ENCODE measurements at places on chromosomes 12 and 14.

GRCh38 chr14:20631023-20631879 is 10.2 kb downstream of the OR6S1 start:
- no peak for DNase-seq

DNA sequence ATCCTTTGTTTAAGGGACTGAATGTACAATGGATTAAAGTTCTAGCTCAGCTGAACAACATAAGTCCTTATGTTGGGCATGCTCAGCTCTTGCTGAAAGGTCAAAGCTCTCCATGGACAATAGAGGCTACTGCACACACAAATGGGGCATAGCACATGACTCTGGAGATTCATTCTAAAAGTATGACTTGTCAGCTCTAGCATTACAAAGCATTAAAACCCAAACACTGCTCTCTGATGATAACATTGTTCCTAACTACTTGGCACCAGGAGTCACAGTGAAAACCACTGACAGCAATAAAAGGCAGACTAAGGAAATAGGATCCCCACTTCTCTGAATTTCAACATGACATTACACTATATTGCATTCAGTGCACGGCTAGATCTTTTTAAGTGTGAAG is 21.9 kb upstream of the FSCB start:
- no peak for DNase-seq

GRCh38 chr12:124617615-124618014 is 50.2 kb upstream of the NCOR2 start:
- no peak for DNase-seq

DNA sequence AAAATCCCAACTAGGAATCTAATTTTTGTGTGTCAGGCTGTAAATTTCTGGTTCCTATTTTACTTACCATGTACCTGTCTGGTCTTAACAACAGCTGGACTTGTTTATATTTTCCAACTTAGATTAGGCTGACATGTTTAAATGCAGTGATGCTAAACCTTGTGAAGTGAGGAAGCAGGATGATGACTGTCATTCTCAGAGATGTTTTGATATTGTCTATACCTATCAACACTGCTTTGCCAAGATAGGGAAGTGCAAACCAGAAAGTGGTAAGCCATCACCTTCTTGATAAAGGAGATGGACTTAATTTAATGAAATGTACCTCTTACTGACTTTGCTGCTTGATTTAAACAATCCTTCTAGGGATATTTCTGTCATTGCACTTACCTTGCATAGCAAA is 2.1 kb downstream of the BICD1 start:
- no peak for DNase-seq

DNA sequence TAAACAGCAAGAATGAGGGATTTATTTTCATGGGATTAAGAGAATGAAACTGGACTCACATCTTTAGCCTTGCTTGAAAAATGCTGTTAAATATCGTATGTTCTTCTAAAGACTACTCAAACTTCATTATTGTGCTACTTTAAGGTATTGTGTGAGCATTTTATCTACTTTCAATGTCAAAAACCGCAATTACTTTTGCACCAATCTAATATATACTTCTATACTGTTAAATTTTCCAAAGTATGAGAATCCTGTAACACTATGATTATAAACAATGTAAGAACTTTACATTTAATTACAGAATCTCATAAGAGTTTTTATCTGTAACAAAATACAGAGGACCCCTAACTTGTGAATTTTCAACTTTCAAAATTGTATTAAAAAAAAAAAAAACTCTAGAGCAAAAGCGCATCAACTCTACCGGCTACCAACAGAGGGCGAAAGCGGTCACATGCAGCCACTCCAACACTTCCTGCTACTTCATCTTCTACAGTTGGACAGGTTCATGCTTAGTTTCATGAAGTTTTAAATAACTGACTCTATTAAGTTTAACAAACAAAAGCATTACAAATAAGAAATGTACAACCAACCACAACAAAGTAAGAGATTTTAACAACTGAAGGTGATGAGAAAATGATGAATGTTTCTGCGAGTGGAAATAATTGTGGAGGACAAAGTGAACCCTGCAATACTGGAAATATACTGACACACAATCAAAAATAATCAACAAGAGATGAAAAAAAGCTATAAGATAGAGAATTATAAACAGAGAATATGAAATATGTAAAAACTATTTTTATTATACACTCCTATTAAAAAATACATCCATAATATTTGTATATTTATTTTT is 210.9 kb downstream of the MED13L start:
- DNase-seq = no peak

DNA sequence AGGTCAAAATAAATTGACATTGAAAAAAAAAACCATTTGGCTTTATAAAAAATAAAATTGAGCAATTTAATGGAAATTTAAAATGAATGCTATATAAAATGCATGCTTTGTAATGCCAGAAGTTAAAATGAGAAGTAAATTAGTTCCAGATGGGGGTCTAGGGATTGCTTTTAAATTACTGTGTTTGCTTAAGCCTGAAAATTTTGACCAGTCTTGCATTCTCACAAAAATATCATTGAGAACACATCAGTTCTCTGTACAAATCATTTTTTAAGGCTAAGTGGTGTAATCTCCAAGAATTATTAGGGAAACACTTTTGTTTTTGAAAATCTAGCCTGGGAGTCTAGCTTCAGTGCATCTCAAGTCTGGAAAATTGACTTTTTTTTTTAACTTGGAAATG is 90.7 kb downstream of the RERG start:
- DNase-seq = no peak

DNA sequence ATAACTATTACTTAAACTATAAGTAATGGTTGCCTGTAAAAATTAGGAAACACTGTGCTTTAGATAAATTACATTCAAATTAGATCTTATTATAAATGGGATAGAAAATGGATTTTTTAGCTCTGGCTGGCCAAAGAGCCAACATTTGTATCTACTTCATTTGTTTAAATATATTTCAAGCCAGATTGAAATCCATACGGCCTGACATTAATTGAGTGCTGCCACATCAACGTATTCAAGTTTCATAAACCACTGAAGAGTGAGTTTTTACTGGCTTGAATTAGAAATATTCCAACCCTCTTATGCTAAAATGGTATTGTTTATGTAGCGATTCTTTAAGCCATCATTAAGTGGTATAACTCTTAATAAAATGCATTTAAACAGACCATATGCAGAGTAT is 133.3 kb downstream of the VRK1 start:
- no peak for DNase-seq
